Activated CD8-positive, alpha-beta T cell treated with anti-CD3 and anti-CD28 coated beads, Interleukin-2, amount 10 ng/mL, durations not matched to agents 7 days and 5 days (primary cell): ENCODE measurements at places on chromosomes 13 and 19. TPM values are rescaled to one million over a fixed set of nuclear protein-coding genes. Genes with fewer than 3 reads are reported as not detected.

GPC5 gene
- not detected for total RNA-seq

UQCR11 gene
- total RNA-seq, result 180 TPM

RFPL4AL1 gene
- total RNA-seq, result not detected

MISP gene
- not detected for total RNA-seq

RYR1 gene
- 0.83 TPM for total RNA-seq

DCLK1 gene
- not detected for total RNA-seq

C19orf38 gene
- 1.1 TPM for total RNA-seq

TMPRSS9 gene
- total RNA-seq, result not detected

PTH2 gene
- total RNA-seq, result not detected

CLIP3 gene
- total RNA-seq, result 1.7 TPM

RXFP2 gene
- not detected for total RNA-seq

KLK14 gene
- total RNA-seq, result 0.57 TPM

GRCh38 chr13:62583466-62583865, 1167.8 kb upstream of the PCDH20 start:
- no peak overlapping the region for H3K4me3 ChIP-seq
- no peak overlapping the region for H3K27ac ChIP-seq
- no peak for DNase-seq
- H3K27me3 ChIP-seq, result no peaks in the 10 kb centered on the region
- no peaks in the 10 kb centered on the region for H3K4me1 ChIP-seq
- no peaks in the 10 kb centered on the region for H3K36me3 ChIP-seq

DNA sequence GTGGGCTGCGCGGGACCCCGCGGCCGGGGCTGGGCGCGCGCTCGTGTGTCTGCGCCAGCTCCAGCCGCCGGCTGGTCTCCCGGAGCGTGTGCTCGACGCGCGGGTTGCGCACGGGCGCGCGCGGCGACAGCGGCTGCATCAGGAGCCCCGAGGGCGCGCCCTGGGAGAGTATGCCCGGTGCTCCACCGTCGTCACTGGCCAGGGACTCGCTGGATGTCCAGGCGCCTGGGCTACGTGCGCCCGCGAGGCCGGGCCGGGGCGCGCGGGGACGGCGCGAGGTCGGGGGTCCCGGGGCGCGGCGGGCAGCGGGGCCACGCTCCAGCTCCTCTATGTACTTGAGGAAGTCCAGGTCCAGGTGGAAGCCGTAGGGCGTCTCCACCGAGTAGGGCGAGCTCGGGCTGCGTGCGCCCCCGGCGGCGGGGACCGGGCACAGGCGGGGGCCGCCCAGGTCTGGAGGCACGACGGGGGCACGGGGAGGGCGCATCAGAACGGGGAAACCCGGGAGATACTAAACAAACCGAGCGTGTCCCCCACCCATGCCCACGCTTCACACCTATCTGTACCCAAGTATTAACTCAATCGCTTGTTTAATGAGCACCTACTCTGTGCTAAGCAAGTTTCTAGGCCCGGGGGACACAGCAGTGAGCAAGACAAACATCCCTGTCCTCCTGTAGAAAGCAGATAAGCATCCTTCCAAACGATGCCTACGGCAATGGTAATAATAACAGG, 7.6 kb downstream of the KANK3 start:
- H3K4me3 ChIP-seq, result peak overlapping the region; percentile 46
- no peaks in the 10 kb centered on the region for H3K36me3 ChIP-seq
- peaks cover 26% of the 10 kb centered on the region for H3K27me3 ChIP-seq
- peak; percentile 37 for DNase-seq
- peaks cover 14% of the 10 kb centered on the region for H3K4me1 ChIP-seq

- no peak overlapping the region for H3K4me3 ChIP-seq
- H3K27me3 ChIP-seq, result peaks cover 3% of the 10 kb centered on the region
- H3K4me1 ChIP-seq, result peaks cover 2% of the 10 kb centered on the region
- H3K36me3 ChIP-seq, result no peaks in the 10 kb centered on the region
Measured at GRCh38 chr13:113562085-113562749, 22.3 kb upstream of the TFDP1 start.

DNA sequence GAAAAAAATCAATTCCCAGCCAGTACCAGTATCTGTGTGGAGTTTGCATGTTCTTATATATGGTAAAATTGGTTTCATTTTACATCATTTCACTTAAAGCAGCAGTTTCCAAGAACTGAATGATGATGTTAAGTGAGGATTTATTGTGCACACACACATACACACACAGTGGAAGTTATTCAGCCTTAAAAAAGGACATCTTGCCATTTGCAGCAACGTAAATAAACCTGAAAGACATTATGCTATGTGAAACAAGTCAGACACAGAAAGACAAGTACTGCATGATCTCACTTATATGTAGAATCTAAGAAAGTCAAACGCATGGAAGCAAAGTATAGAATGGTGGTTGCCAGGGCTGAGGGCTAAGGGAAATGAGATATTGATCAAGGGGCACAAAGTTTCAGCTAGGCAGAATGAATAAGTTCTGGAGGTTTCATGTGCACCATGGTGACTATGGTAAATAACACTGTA, 5.3 kb downstream of the SIGLECL1 start:
- peaks cover 72% of the 10 kb centered on the region for H3K4me1 ChIP-seq
- peak overlapping the region; percentile 80 for H3K27ac ChIP-seq
- peaks cover 7% of the 10 kb centered on the region for H3K36me3 ChIP-seq

DNA sequence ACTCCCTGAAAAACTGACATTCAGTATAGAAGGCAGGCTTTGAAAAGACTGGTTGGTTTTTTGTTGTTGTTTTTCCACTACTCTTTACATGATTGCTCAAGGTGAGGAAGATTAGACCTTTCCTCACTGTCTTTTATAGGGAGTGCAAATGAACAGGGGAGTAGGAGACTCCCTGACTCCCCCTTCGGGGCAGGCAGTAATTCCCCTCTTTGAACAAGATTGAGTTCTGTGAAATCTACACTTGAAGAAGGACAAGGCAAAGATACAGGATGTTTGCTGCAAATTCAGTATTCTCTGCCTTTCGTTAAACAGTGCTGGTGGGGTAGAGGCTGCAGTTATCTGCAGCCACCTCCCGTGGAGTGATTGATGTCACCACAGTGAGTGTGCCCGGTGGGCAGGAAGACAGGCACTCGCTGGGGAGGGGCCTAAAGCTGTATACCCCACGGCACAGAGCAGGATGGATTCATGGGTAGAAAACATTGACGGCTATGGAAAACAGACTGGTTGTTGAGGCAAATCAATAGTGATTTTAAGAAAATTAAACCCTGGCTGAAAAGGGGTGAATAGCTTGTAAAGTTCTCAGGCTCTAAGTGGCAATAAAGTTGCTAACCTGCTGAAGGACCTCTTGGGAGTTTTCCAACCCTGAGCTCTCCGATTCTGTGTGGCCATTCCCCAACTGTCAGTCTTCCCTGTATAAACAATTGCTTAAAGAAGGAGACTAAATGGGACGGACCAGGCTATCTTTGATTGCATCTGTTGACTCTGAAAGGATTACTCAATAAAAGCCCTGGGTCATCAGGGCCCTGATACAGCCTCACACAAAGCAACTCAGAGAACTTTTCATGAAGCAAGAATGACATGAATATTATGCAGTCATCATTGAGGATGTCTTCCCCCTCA, 308.3 kb downstream of the TBC1D4 start:
- no peaks in the 10 kb centered on the region for H3K4me1 ChIP-seq

- H3K4me1 ChIP-seq, result no peaks in the 10 kb centered on the region
- no peak for DNase-seq
- H3K36me3 ChIP-seq, result no peaks in the 10 kb centered on the region
Measured at GRCh38 chr13:102100234-102100633, 301.6 kb downstream of the FGF14 start.

GRCh38 chr19:29428071-29428470, 97.7 kb upstream of the VSTM2B start:
- no peaks in the 10 kb centered on the region for H3K27me3 ChIP-seq
- no peaks in the 10 kb centered on the region for H3K4me1 ChIP-seq
- H3K36me3 ChIP-seq, result no peaks in the 10 kb centered on the region
- no peak for DNase-seq
- H3K4me3 ChIP-seq, result no peak overlapping the region

GRCh38 chr13:82938644-82939043, 943.6 kb downstream of the SLITRK1 start:
- H3K27me3 ChIP-seq, result no peaks in the 10 kb centered on the region
- H3K4me3 ChIP-seq, result no peak overlapping the region
- no peak for DNase-seq
- H3K27ac ChIP-seq, result no peak overlapping the region

- H3K4me1 ChIP-seq, result peaks cover 10% of the 10 kb centered on the region
- H3K27me3 ChIP-seq, result peaks cover 37% of the 10 kb centered on the region
- no peak overlapping the region for H3K4me3 ChIP-seq
- H3K36me3 ChIP-seq, result no peaks in the 10 kb centered on the region
Measured at GRCh38 chr19:1668486-1669270, 16.3 kb upstream of the TCF3 start.

GRCh38 chr19:19185853-19186740, 5.9 kb downstream of the BORCS8 start:
- H3K36me3 ChIP-seq, result peaks cover 44% of the 10 kb centered on the region
- DNase-seq, result peak; percentile 75
- H3K4me1 ChIP-seq, result peaks cover 26% of the 10 kb centered on the region
- H3K27ac ChIP-seq, result no peak overlapping the region
- no peak overlapping the region for H3K4me3 ChIP-seq

DNA sequence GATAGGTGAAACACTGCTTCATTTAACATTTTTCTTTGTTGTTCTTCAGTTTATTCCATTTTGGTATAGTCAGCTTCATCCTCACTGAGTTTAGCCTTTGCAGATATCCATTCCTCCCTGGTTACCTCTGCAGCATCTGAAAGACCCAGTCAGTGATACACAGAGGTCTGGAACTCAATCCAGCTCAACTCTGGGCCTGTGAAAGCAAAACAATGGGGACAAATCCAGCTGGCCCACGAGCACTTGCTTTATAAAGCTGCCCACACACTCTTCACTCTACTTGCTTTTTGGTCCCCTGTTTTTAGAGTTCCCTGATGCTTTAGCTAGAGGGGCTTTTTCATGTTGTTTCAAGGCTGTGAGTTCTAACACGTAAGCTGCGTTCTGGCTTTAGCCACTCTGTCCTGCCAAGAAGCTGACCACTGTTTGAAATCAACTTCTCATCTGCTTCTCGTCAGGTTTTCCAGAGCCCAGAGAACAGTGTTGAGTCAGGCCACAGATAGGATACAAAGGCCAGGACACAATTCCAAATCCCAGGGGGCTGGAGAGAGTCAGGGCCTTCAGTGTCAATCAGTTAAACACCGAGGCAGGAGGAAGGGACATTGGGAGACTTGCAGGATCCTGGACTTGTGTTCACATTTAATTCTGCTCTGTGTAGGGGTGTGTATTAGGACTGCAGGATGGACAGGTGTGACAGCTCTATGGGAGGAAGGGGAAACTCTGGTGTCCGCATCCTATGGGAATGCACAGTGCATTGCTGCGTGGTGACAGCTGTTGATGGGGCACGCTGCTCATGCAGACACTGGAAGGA, 83.5 kb upstream of the RNF113B start:
- DNase-seq, result no peak
- no peak overlapping the region for H3K4me3 ChIP-seq
- H3K4me1 ChIP-seq, result no peaks in the 10 kb centered on the region
- H3K27ac ChIP-seq, result no peak overlapping the region
- no peaks in the 10 kb centered on the region for H3K36me3 ChIP-seq

DNA sequence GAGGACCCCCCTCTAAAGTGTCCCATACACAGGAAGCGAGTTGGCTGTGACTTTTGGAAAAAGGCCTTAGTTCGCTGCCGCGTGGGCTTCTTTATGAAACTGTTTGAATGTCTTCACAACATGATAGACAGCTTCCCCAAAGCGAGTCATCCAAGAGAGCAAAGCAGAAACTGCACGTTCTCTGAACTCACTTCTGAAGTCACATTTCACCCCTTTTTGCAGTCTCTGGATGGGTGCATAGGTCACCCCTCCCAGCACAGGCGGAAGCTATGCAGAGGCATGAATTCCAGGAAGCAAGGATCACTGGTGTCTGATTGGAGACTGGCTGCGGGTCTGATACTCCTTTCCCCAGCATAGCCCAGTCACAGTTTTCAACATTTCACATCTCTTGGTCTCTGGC, 10.6 kb downstream of the GPI start:
- peaks cover 58% of the 10 kb centered on the region for H3K36me3 ChIP-seq
- H3K4me3 ChIP-seq, result no peak overlapping the region
- no peak overlapping the region for H3K27ac ChIP-seq
- H3K4me1 ChIP-seq, result peaks cover 19% of the 10 kb centered on the region
- no peak for DNase-seq
